Activated CD4-positive, alpha-beta memory T cell treated with anti-CD3 and anti-CD28 coated beads for 36 hours (primary cell): ENCODE measurements at places on chromosomes 16 and 17. TPM values are rescaled to one million over a fixed set of nuclear protein-coding genes. Genes with fewer than 3 reads are reported as not detected.

DNA sequence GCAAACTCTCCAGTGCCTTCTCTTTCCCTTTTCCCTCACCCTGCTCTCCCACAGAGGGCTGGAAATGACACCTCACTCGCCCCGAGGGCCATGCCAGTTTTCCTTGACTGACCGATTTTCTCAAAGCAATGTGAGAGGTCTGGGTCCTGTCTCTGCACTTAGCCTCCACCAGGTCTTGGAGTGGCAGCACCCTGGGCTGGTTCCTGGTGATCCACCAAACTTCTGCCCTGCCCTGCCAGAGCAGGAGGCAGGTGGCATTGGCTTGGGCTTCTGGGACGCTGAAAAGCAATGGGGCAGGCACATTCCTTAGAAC is 97.5 kb downstream of the RAB11FIP4 start:
- no peaks in the 10 kb centered on the region for H3K27me3 ChIP-seq
- H3K27ac ChIP-seq = peak overlapping the region; percentile 79
- H3K36me3 ChIP-seq = no peaks in the 10 kb centered on the region
- no peak for DNase-seq
- peaks cover 60% of the 10 kb centered on the region for H3K4me1 ChIP-seq

- H3K4me1 ChIP-seq = no peaks in the 10 kb centered on the region
- no peak overlapping the region for H3K27ac ChIP-seq
- H3K4me3 ChIP-seq = no peak overlapping the region
- no peaks in the 10 kb centered on the region for H3K36me3 ChIP-seq
These were observed 21.2 kb downstream of the PDILT start for GRCh38 chr16:20383106-20384029.

DNA sequence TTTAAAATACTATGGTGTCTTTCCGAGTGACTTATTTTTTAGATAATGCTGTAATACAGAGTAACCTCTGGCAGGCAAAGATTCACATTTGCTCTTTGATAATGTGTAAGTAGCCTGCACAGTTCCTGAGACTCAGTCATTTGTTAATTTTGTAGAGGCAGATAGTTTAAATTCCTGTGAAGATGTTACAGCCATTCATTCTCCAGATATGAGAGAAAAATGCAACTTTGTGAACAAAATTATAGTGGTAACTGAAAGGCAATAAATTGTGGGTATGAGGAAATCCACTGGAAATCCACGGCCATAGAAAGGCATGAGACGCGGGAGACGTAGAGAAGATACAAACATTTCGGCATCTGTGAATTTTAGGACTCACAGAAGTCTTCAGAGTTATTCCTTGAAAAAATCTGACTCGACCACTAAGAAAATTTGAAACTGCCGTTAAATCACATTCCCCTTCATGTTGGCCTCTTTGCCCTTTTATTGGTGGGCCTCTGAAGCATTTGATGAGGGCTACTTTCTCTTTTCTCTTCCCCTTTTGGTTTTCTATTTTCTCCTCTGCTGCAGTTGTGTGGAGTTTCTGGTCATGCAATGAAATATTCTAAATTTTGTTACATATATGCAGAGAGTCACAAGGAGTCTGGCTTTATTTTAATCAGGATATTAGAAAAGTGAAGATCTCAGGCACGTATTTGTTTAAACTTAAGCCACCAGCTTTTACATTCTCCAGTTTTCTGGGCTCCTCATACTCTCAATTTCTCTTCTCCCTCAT is 18.8 kb downstream of the HS3ST3A1 start:
- no peak for DNase-seq
- no peak overlapping the region for H3K27ac ChIP-seq
- H3K4me3 ChIP-seq = no peak overlapping the region
- H3K27me3 ChIP-seq = peaks cover 3% of the 10 kb centered on the region
- no peaks in the 10 kb centered on the region for H3K36me3 ChIP-seq

DNA sequence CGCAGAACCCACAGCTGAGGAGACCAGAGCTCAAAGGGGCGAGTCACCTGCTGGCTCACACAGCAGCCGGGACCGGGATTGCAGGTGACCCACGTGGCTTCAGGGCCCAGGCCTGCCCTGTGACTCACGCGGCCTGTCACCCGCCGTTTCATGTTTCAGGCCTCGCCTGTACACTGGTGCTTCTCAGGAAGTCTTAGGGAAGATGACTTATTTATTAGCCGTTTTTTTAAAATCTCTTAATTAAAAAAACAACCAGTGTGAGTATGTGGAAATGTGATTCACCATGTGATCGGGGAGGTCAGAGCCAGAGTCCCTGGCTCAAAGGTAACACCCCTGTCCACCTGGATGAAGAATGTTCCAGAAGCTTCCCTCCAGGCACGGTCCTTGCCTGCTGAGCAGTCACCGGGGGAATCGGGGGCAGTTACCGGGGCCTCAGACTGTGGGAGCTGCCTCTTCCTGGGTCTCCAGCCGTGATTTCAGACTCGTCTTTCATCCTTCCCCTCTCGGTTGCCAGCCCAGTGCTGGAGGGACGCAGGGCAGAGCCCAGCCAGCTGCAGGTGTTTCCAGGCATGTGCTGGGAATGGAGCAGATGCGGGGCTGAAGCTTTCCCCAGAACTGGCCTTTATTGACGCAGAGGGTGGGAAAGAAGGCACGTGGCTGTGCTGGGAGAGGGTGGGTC is 49.3 kb downstream of the CMIP start:
- peaks cover 17% of the 10 kb centered on the region for H3K4me1 ChIP-seq
- no peaks in the 10 kb centered on the region for H3K36me3 ChIP-seq
- H3K27ac ChIP-seq = no peak overlapping the region
- no peak overlapping the region for H3K4me3 ChIP-seq
- no peaks in the 10 kb centered on the region for H3K27me3 ChIP-seq

KIFC3 gene
- total RNA-seq = 0.83 TPM

SPATA22 gene
- not detected for total RNA-seq
